Activated CD4-positive, alpha-beta T cell treated with anti-CD3 and anti-CD28 coated beads, Interleukin-2, Interleukin-4, amounts not matched to agents 100 ng/mL and 50 ng/mL, durations not matched to agents 16 hours and 8 hours (primary cell): ENCODE measurements at places on chromosomes 4 and X.
A peak's percentile ranks its signal among the peaks of the same experiment; 100 is the strongest.

GRCh38 chr4:98688411-98689290 is 30.2 kb upstream of the TSPAN5 start:
- DNase-seq: peak; percentile 67

DNA sequence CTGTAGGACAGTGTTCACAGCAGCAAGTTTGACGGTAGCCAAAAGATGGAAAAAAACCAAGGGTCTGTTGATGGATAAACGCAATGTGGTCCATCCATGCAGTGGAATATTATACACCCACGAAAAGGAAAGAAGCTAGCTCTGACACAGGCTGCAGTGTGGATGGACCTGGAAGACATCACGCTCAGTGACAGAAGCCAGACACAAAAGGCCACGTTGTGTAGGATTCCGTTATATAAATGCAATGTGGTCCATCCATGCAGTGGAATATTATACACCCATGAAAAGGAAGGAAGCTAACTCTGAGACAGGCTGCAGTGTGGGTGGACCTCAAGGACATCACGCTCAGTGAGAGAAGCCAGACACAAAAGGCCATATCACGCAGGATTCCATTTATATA is 105.5 kb upstream of the SHOX start:
- DNase-seq: no peak

DNA sequence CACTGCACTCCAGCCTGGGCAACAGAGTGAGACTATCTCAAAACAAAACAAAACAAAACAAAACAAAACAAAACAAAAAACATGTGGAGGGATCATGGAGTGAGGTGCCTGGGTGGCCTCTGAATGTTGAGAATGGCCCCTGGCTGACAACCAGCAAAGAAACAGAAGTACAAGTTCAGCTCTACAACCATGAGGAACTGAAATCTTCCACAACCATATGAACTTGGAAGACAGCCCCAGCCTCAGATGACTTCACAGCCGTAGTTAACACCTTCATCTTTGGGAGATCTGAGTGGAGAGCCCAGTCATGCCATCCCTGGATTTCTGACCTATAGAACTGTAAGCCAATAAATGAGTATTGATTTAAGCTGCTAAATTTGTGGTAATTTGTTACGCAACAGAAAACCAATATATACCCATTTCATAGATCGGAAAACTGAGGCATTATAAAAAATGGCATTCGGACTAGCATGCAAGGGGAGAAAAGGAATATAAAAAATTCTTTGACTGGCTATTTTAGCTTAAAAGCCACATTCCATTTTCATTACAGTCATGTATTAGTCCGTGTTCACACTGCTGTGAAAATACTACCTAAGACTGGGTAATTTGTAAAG is 138.7 kb upstream of the RAPGEF2 start:
- DNase-seq: no peak

GRCh38 chrX:99722094-99722493 is 688.0 kb downstream of the PCDH19 start:
- no peak for DNase-seq

DNA sequence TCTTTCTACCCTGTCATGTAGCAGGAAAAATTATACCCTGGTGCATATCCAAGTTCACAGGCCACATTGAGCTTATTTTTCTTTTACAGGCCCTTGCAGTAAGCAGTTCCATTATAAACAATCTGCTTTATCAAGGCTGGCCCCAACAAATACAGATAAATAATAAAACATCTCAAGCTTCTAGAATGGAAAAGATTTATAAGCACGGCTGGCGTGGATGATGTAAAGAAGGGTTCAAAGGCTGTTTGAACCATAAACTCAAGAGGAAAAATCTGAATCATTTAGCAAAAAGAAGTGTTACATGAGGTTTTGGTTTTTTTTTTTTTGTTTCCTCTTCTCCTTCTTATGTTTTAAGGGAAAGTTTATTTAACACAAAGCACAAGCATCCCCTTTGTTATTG is 109.7 kb downstream of the UNC5C start:
- DNase-seq: no peak

- no peak for DNase-seq
Measured at GRCh38 chr4:10639664-10640063, 44.9 kb downstream of the CLNK start.

- DNase-seq: no peak
Measured at GRCh38 chr4:53576071-53576617, 15.1 kb downstream of the LNX1 start.

GRCh38 chr4:88792268-88792781 is 94.7 kb upstream of the NAP1L5 start:
- DNase-seq: peak; percentile 48
